Activated T-helper 1 cell treated with anti-CD3 and anti-CD28 coated beads, Interleukin-2, amount 50 U/mL, for 16 hours (primary cell): ENCODE measurements at places on chromosomes 4 and X.

DNA sequence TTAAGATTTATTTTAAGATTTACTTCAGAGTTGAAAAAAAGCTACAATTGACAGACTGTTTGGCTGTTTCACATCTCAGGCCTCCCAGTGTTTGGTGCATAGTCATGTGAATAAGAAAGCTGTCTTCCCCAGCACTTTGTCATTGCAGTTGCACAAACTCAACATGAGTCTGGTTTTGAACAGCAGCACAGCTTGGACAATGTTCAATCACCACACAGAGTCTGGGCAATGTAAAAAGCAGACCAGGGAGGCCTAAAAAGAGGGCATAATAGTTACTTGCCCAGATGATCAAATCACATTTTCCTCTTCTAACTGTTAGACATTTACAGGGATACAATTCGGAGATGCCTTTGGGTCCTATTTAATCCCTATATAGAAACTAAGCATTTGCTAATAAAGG, 1055.0 kb downstream of the RPA4 start:
- no peak for DNase-seq

DNA sequence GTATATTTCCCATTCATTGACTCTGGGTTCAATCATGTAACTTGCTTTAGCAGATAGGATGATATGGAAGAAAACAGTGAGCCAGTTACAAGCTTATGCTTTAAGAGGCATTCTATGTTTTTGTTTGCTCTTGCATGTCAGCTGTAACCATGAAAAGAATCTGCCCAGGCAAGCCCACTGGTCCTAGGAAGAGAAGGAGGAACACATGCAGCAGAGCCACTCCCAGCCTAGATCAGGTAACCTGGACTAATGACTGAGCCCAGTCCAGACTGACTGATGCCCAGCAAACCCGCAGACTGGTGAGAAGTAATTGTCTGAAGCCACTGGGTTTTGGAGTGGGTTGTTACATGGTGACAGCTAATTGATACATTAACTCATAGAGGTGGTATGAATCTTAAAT, 167.9 kb downstream of the COL4A6 start:
- no peak for DNase-seq

DNA sequence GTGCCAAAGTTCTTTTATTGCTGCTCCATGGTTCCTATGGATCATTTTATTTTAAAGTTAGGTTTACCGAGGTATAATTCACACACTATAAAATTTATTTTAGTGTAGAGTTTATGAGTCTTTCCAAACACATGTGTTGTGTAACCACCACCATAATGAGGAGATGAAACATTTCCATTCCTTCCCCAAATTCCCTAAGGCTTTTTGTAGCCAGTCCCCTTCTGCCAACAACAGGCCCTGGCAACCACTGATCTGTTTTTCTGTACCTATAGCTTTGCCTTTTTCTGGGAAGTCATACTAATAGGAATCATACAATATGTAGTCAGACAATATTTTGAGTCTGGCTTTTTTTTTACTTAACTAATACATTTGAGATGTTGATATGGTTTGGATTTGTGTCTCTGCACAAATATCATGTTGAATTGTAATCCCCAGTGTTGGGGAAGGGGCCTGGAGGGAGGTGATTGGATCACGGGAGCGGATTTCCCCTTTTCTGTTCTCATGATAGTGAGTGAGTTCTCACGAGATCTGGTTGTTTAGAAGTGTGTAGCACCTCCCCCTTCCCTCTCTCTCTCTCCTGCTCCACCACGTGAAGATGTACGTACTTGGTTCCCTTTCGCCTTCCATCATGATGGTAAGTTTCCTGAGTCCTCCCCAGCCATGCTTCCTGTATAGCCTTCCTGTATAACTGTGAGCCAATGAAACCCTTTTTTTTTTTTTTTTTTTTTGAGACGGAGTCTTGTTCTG, 59.6 kb upstream of the DHX15 start:
- DNase-seq, result no peak

GRCh38 chr4:722169-722725, 16.6 kb downstream of the PCGF3 start:
- DNase-seq, result no peak

DNA sequence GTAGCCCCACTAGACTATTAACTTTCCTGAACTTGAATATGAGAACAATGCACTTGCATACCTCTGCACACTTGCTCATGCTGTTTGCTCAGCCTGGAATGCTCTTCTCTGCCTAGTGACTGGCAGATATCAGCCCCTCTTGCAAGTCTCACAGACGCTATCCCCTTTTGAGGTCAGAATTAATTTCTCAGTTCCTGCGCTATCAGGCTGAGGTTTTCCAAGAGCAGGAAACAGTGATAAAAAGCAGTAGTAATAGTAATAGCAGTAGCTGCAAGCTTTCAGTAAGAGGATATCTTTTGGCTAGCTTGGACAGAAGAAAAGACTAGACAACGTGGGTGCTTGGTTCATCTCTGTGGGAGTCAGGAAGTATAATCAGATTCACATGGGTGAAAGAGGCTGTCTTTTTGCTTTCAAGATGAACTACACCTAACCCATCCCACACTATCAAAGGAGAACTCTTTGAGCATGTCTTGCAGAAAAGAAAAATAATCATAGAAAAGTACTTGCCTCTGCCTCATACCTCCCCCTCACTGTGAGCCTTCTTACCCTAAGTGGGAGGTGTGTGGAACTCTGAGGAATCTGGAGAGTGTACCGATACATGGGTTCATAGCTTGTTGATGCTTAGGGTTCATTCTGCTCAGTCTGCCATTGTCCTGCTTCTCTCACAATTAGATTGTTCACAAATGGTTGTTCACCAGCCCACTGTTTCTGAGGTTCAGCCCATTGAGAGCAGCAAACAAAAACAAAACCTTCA, 11.3 kb upstream of the DRP2 start:
- no peak for DNase-seq

- no peak for DNase-seq
Observed at GRCh38 chr4:59759082-59759825, 1440.9 kb upstream of the ADGRL3 start.

- peak; percentile 14 for DNase-seq
Observed at GRCh38 chr4:47837094-47837907, 566 bp downstream of the CORIN start.
